Stimulated activated CD8-positive, alpha-beta memory T cell treated with anti-CD3 and anti-CD28 coated beads, Interleukin-4, amount 100 ng/mL, for 24 hours (primary cell): ENCODE measurements at places on chromosomes 6 and 20.
A peak's percentile ranks its signal among the peaks of the same experiment; 100 is the strongest.

- no peak for DNase-seq
These were observed 566.9 kb downstream of the BCKDHB start for GRCh38 chr6:80673367-80673766.

- DNase-seq, result no peak
These were observed 187.1 kb downstream of the ID4 start for GRCh38 chr6:20024316-20024673.

GRCh38 chr20:37314099-37314498, 24.6 kb downstream of the MANBAL start:
- no peak for DNase-seq

- DNase-seq, result no peak
These were observed 22.9 kb downstream of the LYRM4 start for GRCh38 chr6:5237805-5238204.

- no peak for DNase-seq
These were observed 16.9 kb downstream of the NDRG3 start for GRCh38 chr20:36728986-36729385.

GRCh38 chr6:148674306-148674705, 72.5 kb upstream of the UST start:
- no peak for DNase-seq

DNA sequence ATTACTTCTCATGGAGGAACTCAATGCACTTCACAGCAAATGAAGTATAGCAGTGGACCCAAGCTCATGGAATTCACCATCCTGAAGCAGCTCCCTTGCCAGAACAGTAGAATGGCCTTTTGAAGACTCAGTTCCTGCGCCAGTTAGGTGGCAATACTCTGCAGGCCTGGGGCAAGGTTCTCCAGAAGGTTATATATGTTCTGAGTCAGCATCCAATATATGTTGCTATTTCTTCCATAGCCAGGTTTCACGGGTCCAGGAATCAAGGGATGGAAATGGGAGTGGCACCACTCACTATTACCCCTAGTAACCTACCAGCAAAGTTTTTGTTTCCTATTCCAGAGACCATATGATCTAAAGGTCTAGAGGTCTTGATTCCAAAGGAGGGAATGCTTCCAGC, 56.4 kb upstream of the CNKSR3 start:
- DNase-seq, result no peak

DNA sequence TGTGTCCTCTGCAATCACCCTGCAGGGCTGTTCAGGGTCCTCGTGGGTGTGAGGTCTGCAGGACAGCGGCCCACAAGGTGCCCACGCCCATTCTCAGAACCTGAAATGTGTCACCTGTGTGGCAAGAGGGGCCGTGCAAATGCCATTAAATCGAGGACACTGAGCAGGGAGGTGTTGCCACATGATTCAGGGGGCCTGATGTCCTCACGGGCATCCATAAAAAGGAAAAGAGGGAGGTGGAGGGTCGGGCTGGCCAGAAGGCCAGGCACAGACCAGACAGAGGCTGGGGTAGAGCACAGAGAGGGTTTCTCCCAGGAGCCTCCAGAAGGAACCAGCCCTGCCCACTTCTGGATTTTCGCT, 239.6 kb downstream of the ERMARD start:
- DNase-seq, result no peak

GRCh38 chr20:36202891-36203338, 33.4 kb upstream of the AAR2 start:
- DNase-seq, result peak; percentile 69
